Esophagus squamous epithelium (tissue), 5 donors: ENCODE measurements at places on chromosomes 6 and 20.

DNA sequence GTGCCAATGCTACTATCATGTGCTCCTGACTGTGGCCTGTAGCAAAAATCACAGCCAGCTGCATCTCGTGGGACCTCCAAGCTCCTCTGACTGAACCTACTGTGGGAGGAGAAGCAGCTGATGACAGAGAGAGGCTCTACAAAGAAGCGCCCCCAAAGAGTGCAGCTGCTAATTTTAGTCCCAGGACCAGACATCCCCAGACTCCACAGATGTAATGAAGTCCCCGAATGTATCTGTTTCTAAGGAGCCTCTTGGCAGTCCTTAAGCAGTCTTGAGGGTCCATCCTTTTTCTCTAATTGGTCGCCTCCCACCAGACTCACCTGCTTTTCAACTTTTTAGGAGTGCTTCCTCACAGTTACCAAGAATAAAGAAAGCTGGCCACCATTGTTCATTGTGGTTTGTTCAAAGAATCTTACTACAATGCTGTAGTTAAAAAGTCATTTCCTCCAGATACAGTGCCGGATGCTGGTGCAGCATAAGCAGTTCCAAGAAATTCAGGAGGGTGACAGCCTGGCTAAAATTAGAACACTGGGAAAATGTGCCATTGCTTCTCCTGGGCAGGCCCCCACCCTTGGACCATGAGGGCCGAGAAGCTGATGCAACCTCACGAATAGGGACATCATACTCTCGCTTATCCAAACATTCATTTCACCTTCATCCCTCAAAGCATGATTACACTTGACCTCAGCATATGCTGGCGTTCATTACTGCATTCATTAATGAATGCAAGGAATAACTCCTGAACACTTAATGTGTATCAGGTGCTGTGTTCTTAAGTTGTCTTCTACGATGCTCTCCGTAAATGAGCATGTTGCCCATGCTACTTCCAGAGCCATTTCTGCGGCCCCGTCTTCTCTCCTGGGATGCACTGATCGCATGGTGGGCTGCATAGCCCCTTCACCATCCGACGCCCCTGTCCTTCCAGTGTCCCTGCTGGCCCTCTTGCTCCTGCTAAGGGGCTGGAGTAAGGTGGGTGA, 66.4 kb downstream of the LY86 start:
- DNase-seq, result no peak

GRCh38 chr6:20835315-20836010, 301.2 kb downstream of the CDKAL1 start:
- no peak for DNase-seq

DNA sequence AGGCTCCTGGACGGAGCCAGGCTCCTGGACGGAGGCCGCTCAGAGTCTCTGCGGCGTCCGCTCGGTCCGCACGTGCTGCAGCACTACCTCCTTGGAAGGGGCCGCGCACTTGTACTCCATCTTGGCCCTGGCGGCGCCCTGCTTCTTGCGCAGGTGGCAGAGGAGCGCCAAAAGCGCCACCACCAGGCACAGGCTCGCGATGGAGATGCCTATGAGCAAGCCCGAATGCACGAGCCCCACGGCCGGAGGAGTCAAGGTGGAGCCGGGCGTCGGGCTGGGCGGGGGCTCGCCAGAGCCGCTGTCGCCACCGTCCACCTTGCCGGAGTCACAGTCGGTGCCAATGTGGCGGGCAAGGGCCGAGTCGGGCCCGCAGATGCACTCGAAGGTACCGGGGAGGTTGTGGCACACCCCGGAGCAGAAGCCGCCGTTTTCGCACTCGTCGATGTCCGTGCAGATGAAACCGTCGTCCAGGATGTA, 1.7 kb downstream of the THBD start:
- no peak for DNase-seq

GRCh38 chr6:44959651-44960050, 368.5 kb upstream of the RUNX2 start:
- DNase-seq, result no peak

DNA sequence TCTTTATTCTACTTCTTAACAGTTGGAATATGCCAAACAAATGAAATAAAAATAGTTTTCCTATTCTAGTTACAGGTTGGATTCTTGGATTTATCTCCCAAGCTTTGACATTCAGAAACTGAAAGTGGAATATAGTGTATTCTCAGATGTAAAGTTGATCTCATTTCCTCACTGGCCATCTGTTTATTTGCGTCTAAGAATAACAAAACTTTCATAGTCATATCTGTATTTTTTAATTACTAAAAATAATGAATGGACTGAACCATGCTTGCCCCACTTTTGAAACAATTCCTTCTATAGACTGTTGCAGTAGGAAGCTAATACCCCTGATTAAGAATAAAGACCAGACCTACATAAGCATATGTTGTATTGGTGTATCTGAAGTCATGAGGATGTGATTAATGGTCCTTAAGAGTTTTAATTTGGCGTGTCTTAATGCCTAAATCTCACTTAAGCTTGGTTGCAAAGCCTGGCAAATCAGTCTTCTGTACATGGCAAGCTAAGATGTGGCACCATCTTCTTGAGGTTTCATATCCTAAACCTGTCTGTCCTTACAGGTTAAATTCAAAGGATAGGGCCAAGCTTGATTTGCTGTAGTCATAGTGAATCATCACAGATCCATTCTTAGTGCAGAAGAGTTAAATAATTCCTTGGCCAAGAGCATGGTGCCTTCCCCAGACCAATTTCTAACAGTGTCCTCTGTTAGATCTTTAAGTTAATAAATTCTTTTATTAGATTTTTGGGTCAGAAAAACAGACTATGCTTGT, 58.9 kb downstream of the FOXO3 start:
- no peak for DNase-seq

DNA sequence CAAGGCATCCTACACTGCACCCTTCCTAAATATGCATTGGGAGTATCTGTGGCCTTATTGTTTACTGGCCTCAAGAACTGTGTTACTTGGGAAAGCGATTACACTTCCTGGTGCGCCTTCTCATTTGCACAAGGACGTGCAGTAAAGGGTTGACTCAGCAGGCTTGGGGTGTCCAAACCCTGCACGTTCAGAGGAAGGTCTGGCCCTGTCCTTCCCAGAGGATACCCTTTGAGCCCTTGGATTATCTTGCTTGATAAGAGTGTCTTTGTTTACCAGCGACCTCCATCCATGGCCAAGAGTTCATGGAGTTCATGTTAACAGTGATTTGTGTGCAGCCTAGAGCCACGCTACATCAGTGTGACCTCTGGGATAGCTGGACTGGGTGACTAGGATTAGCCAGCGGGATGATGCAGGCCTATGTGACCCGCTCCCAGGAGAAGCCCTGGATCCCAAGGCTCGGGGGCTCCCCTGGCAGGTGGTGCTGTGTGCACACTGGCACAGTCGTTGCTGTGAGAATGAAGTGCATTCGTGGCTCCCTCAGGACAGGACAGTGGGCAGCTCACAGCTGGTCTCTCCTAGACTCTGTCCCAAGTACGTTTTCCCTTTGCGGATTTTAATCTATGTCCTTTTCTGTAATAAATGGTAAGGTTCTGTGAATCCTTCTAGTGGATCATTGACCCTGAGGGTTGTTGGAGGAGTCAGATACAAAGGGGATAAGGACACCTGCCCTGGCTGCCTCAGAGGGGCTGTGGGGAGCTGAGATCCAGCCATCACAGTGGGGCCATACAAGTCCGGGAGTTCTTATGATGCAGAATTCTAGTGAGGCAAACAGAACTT, 73.5 kb downstream of the TTLL2 start:
- DNase-seq, result no peak

GRCh38 chr6:10555625-10556309, 34.6 kb downstream of the GCNT2 start:
- no peak for DNase-seq

- no peak for DNase-seq
Measured at GRCh38 chr20:57244221-57244585, 22.2 kb downstream of the BMP7 start.

DNA sequence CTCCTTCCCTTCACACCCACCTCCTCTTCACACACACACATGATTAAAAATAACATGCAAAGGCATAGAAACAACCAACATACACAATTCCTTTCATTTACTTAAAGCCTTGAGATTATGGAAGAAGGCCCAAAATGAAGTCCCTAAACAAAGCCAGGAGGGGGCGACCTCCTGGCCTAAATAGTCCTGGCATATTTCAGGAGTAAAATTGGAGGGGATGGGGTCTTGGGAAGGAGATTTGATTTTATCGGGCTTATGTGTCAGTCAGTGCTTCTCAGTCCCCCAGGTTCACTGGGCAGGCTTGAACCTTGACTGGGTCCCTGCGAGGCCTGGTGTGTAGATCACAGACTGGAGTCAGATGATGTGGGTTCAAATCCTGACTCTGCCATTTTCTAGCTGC, 266.4 kb downstream of the SAMD5 start:
- DNase-seq, result no peak

GRCh38 chr6:115817161-115817560, 243.5 kb downstream of the FRK start:
- DNase-seq, result no peak

DNA sequence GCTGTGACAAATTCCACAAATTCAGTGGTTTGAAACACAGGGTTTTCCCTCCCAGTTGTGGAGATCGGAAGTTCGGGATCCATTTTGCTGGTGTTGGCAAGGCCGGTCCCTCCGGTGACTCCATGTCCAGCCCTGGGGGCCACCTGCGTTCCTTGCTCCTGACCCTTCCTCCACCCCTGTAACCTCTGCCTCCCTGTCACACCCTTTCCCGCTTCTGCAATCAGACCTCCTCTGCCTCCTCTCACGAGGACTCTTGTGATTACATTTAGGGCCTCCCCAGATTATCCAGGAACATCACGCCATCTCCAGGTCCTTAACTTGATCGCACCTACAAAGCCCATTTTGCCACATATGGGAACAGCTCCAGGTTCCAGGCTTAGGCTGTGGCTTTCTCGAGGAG, 12.5 kb downstream of the RPS6KA2 start:
- DNase-seq, result no peak

DNA sequence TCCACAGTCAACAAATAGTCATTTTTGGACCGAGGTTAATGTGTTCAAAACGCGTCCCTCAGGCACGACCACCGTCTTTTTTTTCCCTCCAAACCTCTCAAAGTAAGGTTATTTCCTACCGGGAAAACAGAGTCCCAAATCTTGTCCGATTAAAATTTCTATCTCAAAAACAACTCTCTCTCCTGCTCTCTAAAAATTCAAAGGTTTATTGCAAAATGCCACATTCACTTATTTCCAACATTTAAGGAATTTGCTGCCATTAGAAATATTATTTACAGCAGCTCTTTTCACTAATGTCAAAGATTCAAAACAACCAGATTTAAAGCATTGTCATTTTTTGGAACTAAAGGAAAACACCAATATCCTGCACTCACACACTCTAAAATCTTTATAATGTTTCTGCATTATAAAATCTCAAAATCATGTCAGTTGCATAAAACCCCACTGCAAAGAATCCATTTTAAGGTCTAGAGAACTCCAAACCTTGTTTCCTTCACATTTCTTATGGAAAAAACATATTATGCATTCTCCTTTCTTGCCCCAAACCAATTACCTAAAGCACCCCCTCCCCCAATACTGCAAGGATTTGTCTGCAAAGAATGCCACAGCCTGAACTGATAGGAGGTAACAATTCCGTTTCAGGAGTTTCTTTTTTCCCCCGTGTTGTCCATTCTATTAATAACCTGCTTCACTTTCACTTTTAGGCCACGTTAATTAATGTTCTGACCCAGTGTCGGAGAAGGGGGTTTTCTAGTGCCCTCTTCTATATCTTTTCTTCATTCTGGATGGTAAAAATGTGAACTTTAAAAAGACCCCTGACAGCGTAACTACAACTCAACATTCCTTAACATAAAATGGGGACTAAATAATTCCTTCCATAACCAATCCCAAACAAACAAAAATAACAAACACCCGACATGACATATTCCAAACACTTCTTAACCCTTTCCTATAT, 1.4 kb downstream of the NRN1 start:
- no peak for DNase-seq

GRCh38 chr20:12698817-12699216, 310.0 kb upstream of the SPTLC3 start:
- no peak for DNase-seq

DNA sequence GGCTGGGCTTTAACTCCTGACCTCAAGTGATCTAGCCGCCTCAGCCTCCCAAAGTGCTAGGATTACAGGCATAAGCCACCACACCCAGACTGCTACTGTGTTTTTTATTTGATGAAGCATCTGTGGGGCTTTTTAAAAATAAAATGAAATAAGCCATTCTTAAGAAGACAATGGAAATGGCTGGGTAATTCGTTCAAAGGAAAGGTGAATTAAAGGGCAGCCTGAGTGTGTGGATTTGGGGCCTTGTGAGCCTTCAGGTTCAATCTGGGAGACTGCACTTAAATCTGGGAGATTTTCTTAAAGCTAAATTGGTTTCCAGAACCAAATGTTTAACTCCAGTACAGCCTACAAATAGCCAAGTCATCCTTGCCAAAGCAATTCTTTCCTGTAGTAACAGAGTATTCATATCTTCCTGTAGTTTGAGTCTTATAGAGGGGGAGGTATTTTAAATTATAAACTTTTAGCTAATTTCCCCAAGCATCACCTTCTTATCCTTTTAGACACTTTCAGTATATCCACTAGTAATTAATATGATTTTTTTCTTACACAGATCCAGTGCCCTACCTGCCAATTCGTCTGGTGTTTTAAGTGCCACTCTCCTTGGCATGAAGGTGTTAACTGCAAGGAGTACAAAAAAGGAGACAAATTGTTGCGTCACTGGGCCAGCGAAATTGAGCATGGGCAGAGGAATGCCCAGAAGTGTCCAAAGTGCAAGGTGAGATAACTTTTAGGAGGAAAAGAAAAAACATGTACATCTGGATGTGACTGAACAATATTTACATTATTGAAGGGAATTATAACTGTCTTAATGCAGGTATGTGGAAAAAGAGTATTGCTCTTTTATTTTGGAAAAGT, 95.4 kb downstream of the RNF217 start:
- DNase-seq, result no peak

GRCh38 chr6:163249651-163250101, 164.8 kb upstream of the QKI start:
- no peak for DNase-seq

- no peak for DNase-seq
Measured at GRCh38 chr6:75329703-75330102, 45.1 kb upstream of the TMEM30A start.

- DNase-seq, result no peak
Measured at GRCh38 chr6:105628156-105628860, 225.4 kb upstream of the PREP start.

GRCh38 chr20:4919047-4919704, 82.1 kb downstream of the SLC23A2 start:
- DNase-seq, result no peak

- DNase-seq, result no peak
Measured at GRCh38 chr20:45153752-45154151, 20.9 kb upstream of the PI3 start.

GRCh38 chr6:105771313-105771970, 314.7 kb upstream of the PRDM1 start:
- DNase-seq, result no peak

GRCh38 chr20:51624157-51624731, 81.7 kb upstream of the NFATC2 start:
- no peak for DNase-seq

DNA sequence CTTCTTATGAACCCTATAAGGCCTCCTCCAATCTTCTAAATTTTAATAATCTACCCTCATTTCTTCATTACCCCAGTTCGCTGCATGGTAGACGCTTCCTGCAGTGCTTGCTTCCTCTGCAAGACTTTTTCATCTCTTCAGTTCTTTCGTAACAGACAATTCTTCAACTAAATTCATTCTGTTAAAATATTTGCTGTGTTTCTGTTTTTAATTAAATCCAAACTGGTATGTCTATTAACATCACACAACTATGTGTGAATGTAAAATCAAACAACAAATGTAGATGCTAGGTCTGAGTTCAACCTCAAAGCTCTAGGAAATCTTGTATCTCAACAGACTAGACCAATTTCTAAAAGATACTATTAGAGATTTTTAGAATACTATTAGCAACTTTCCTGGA, 199.3 kb downstream of the RNGTT start:
- no peak for DNase-seq

- no peak for DNase-seq
Measured at GRCh38 chr6:170280689-170281045, 10.2 kb downstream of the DLL1 start.
